Stimulated activated CD8-positive, alpha-beta memory T cell treated with anti-CD3 and anti-CD28 coated beads, Interleukin-4, amount 100 ng/mL, for 24 hours (primary cell): ENCODE measurements at places on chromosomes 1 and 21.

DNA sequence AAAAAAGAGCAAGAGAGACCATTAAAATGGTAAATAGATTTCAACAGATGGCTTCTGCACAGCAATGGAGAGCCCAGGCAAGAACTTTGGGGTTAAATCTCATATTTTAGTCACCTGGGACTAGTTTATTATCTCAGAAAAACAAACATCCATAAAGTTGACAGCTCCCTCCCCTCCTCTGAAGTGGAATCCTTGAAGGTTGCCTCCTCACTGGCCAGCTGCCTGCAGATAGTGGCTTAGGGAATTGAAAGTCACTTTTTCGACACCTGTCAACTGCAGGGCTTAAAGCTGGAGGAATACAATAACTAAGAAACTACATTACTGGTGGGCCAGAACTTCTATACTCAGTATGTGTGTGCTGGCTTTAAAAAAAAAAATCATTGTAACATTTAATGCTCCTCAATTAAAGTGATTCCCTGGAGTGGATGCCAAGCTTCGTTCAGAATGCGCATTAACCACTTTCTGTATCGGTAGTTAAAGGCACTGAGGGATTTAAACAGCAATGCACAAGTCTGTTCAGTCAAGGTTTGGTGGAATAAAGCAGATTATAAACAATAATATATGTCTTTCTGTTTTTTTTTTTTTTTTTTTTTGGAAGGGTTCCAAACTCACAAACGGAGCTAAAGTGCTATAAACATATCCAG, 52.5 kb downstream of the LHX4 start:
- DNase-seq = no peak

DNA sequence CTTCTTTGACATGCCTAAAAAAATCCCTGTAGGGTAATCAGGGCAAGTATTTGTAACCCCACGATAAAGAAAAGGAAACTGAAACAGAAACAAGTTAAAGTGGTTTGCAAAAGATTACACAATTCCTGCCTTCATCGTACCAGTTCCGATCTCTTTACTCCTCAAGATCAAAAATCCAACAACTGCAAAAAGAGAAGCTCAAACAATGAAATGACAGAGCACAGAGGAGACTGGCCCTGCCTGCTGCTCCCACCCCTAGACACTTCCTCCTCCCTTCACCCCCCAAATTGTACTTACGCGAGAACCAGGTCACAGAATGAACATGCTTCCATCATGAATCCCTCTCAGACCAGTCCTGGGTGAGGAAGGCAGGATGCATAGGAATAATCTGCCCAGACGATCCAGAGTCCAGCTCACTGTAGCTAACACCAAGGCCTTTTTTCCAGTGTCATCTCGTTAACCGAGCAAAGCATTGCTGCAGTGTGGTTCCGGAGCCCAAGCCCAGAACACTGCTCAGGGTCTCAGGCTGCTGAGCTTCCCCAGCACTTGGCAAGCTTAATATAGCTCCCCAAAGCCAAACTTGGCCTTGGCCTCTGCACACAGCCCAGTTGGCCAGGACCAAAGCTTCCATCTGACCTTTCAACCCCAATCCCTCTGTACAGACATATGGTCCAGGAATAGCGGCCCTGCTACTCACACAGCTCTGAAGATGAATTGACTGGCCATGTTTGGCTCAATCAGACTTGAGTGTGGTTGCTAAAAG, 20.3 kb downstream of the RXRG start:
- no peak for DNase-seq

DNA sequence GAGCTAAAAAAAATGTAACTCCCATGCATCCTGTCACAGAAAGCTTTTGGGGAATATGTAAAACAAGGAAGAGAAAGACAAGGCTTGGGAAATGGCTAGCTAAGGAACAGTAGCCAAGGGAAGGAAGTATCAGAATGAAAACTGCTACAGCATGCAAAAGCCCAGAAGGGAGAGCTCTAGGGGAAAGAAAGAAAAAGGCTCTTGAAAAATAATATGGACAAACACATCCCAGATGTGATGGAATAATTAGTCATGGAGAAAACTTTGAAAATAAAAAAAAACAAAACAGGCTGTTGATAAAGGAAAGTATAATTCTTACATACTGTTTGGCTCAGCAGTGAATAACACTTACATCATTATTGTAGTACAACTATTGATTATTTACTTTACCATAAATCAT, 47.9 kb upstream of the VCAM1 start:
- no peak for DNase-seq

GRCh38 chr1:69585666-69586065, 17.9 kb downstream of the LRRC7 start:
- no peak for DNase-seq

GRCh38 chr1:245131026-245131393, 23.8 kb upstream of the KIF26B start:
- no peak for DNase-seq

GRCh38 chr1:238129677-238130076, 239.0 kb upstream of the ZP4 start:
- no peak for DNase-seq

- DNase-seq = no peak
Observed at GRCh38 chr21:42265231-42265812, 46.4 kb downstream of the ABCG1 start.

GRCh38 chr1:156712626-156713025, 7.2 kb upstream of the CRABP2 start:
- no peak for DNase-seq

DNA sequence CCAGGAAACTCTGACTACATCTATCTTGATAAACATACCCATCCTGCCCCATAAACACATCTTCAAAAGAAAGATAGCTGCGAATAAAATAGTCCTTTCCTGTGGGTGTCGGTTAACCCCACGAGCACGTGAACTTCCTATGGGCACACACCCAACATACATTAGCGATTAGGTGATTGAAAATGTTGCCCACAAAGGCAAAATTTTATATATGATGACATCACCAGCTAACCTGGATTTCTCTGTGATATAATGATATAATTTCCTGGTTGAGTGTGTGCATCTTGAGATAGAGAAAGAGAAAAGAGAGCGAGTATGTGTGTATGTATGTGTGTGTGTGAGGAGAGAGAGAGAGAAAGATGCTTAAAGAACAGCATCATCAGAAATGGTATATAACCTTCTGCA, 296.1 kb downstream of the PTPRC start:
- peak; percentile 30 for DNase-seq

DNA sequence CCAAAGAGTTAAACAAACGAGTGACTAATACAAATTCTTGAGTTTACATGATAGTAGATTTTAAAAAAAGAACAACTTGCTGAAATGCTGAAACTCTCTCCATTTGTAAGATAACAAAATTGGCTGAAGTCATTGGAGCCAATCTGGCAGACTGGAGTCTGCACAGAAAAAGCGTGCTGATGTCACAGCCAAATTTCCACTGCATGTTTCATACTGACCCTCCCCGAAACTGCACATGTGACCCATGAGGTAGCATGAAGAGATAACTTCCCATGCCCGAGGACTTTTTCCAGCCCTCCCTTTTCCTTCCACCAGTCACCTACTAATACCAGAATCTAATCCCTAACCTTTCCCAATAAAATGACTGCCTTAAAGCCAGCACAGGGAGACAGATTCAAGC, 1.2 kb upstream of the LELP1 start:
- no peak for DNase-seq

DNA sequence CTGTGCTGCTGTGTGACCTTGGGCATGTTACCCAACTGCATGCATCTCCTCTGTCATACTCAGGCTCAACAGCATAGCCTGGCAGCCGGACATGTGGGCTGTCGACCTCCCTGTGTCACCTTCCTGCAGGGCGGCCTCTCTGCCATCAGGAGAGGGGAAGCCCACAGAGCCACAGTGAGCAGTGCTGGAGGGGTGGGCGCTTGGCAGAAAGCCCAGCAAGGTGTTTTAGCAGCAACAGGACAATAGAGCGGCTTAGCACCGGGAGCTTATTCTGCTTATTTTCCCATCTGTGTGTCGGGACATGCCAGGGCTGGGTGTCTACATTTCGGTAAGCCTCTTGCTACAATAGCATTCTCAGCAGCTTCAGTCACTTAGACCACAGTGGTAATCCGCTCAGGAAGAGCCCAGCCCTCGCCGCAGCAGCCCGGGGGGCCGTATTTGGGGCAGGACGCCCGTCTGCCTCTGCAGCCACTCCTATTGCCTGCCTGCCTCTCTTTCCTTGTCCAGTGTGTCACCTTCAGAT, 22.8 kb upstream of the CDK18 start:
- no peak for DNase-seq

DNA sequence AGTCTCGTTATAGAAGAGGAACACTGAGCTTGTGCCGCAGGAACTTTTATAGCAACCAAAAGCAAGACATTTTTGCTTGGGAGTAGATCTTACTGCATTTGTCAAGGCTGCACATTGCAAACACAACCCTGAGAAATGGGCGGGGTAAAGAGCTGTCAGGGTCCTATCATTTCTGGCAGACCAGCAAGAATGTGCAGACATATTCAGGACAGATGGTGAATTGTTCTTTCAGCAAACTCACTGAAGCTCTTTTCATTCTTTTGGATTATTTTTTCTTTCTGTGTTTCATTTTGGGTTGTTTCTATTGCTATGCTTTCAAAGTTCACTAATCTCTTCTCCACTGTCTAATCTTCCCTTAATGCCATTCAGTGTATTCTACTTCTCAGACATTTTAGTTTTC, 5.1 kb upstream of the ACTN2 start:
- no peak for DNase-seq

- DNase-seq = no peak
Observed at GRCh38 chr1:117615474-117615873, 9.6 kb downstream of the TENT5C start.

- no peak for DNase-seq
Observed at GRCh38 chr1:7042322-7043190, 257.3 kb downstream of the CAMTA1 start.

- DNase-seq = no peak
Observed at GRCh38 chr1:203778146-203778545, 13.2 kb downstream of the LAX1 start.

DNA sequence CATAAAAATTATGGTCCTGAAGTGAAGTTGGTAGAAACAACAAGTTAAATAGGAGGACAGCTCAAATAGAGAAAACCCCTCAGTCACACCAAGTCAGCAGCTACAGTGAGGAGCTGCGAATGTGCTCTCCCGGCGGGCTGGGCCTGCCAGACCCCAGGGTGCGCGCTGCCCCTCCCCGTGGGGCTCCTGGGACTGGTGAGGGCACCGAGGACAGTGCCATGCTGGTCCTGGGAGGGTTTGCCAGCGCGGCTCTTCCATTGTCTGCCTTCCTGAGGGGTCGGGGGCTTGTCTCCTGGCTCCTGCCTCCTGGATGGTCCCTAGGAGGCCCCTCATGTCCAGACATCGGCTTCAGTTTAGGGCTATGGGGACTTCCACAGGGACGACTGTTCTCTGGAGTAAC, 121.8 kb downstream of the PCBP3 start:
- no peak for DNase-seq
